ENCODE measurements at places on chromosomes 5 and 9. TPM values are rescaled to one million over a fixed set of nuclear protein-coding genes. Genes with fewer than 3 reads are reported as not detected.

DNA sequence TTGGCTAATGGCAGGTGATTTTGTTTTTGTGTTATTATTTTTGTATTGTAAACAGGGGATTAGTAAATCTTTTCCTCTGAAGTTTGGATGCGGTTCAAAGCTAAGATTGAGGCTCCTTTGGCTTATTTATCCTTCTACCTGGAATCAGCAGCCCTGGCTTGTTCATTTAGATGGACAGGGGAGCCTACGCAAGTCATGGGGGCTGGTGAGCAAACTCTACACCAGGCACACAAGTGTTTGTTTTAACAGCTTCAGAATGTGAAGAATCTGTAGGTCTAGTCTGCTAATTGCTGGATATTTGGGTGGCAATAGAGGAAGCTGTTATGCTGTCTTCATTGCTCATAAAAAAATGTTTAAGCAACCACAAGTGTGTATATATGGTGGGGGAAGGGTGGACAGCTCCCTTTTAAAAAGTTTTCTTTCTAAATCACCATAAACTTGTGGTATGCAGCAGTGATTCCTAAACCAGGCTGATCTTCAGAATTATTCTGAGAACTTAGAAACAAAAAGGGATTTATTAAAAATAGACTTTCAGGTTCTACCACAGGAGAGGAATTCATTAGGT lies 20.7 kb downstream of the ZNF462 start:
- DNase-seq: no peak

DNA sequence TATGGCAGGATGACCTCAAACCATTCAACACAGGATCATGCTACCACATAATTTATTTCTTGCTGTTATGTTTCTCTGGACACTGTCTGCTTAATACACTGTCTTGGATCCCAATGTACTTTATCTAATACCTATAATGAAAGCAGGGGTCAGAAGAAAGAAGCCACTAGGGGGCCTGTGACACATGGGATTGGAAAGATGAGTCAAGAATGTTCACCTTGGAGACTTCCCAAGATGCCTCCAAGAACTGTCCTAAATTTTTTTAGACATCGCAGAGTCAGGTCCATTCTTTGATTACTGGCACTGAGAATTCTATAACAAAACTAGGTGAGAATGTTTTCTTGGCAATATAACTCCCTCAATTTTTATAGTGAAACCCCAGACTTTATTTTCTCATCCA lies 305.8 kb upstream of the SMARCA2 start:
- no peak for DNase-seq

The LCN1 gene
- total RNA-seq: not detected

GRCh38 chr5:60177596-60177995 lies 284.1 kb upstream of the PDE4D start:
- no peak for DNase-seq

The NDST1 gene
- total RNA-seq: 28.6 TPM

GRCh38 chr9:68844631-68845612 lies 139.9 kb downstream of the PIP5K1B start:
- DNase-seq: no peak
